GM12864 (cell line): ENCODE measurements at places on chromosomes 2 and 18.
A peak's percentile ranks its signal among the peaks of the same experiment; 100 is the strongest.

GRCh38 chr2:121377646-121378045 is 92.6 kb upstream of the TFCP2L1 start:
- no peak for DNase-seq

GRCh38 chr18:7754725-7755181 is 187.6 kb downstream of the PTPRM start:
- DNase-seq, result no peak

DNA sequence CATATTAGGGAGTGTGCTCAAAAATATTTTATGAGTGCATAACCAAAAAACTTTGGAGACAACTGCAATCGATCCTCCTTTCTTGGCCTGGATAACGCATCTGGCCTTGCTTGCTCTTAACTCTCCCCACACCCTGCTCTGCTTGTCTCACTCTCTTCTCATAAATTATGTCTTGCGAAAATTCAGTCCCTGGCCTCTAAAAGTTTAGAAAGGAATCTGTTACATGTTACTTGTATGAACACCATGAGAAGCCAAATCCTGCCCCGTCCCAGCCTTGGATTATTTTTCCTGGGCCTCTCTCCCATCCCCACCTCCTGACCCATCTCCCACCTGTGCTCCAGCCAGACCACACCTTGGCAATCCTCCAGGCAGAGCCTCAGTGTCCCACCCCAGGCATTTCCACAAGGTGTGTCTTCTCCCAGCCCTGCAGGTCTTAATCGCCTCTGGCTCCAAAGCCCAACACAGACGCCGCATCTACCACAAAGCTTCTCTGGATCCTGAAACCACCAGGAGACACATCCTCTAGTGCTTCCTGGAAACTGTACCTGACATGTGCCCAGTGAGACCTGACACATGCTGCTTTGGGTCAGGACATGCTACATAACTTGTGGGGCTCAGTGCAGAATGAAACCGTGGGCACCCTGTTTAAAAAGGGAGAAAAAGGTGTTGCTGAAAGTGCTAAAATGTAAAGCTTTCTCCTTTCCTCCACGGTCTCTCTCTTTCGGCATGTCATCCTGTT is 99.6 kb upstream of the ST3GAL5 start:
- DNase-seq, result no peak

- DNase-seq, result no peak
Measured at GRCh38 chr18:69569133-69569532, 168.4 kb downstream of the DOK6 start.

GRCh38 chr2:173654161-173654895 is 299.7 kb downstream of the CDCA7 start:
- no peak for DNase-seq

GRCh38 chr2:15127301-15127700 is 433.8 kb downstream of the NBAS start:
- no peak for DNase-seq

GRCh38 chr2:28956415-28956826 is 24.7 kb upstream of the TOGARAM2 start:
- DNase-seq, result peak; percentile 18

- no peak for DNase-seq
Measured at GRCh38 chr18:62832282-62832681, 116.9 kb downstream of the PHLPP1 start.
